SHP77 (cell line): ENCODE measurements at places on chromosomes 16 and 17.

GRCh38 chr16:72568502-72568901 lies 396.5 kb upstream of the PMFBP1 start:
- no peak for DNase-seq

- DNase-seq = no peak
These were observed 19.8 kb downstream of the SLC7A5 start for GRCh38 chr16:87849419-87850008.

- no peak for DNase-seq
These were observed 11.5 kb upstream of the PIPOX start for GRCh38 chr17:29031488-29031887.

DNA sequence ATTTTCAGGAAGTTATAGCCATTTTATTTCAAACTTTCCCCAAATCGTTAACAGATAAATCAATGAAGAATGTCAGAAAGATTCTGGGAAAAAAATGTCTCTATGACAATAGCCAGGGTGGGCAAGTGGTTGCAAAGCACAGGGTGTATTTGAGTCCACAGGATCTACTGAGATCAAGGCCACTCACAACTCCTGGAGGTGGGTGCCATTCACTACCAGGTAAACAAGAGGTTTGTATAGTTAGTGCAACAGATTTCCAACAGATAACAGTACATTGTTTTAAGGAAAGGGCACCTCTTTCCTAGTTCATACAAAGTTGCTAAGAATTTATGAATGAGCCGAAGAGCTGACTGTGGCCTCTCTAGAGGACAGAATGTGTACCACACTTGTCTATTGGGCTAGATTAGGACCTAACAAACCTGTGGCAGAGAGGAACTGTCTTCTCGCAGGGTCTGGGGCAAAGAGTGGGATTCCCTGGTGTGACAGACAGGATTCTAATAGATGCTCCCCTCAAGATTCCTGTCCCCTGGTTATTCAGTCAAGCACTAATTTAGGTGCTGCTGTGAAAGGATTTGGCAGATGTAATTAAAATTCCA lies 52.0 kb upstream of the ZNF629 start:
- DNase-seq = no peak

DNA sequence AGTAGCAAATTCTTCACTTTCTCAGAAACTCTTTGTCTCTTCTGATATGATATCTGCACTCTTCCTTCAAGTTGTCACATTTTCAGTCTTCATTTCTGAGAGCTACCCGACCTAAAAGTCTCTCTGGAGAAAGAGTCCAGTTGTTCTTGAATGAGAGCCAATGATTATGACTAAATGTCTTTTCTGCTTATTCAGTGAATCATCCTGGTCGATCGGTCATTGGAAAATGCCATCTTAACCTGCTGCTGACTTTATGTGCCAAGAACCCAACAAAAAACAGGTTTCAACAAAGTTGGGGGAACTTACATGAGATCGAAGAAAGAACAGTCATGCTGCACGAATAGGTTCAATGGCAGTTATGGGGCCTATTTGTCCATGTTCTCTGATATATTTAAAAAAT lies 15.9 kb downstream of the SOX9 start:
- no peak for DNase-seq

DNA sequence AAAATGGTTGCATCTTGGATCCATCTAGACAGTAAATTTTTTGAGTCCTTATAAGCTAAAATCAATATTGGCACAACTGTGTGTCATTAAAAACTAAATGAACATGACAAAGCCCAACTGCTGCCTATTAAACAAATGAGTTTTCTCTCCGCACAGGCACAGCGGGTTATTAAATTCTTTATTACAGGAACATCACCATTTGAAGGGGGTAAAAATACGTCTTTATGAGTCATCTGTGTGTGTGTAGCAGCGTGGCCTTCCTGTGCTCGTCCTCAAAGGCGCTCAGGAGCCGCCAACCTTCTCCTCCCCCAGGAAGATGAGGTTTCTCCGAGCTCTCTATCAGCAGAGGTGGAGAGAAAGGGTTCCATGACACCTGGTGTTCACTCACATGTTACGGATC lies 62.6 kb upstream of the SDK2 start:
- DNase-seq = peak; percentile 60

- no peak for DNase-seq
These were observed 27.1 kb downstream of the ZNF652 start for GRCh38 chr17:49334744-49335512.

- no peak for DNase-seq
These were observed 12.4 kb upstream of the CACNG4 start for GRCh38 chr17:66952031-66952524.

- no peak for DNase-seq
These were observed 372.3 kb downstream of the SEC14L1 start for GRCh38 chr17:77513045-77513444.

DNA sequence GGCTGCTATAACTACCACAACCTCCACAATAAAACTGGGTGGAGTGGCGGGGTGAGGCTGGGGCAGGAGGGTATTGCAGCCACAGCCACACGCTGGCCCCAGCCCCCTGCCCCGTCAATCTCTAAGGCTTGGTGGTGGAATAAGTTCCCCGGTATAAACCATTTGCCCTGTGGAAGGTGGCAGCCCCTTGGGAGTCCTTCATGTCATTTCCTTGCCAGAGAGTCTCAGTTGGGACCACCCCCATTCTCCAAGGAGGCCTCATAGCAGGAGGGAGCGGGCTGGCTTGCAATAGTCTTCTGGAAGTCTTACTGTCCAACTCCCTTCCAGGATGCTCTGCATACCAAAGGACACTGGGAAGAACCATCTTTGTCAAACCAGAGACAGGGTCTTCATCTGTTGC lies 19.4 kb downstream of the CD300A start:
- no peak for DNase-seq

DNA sequence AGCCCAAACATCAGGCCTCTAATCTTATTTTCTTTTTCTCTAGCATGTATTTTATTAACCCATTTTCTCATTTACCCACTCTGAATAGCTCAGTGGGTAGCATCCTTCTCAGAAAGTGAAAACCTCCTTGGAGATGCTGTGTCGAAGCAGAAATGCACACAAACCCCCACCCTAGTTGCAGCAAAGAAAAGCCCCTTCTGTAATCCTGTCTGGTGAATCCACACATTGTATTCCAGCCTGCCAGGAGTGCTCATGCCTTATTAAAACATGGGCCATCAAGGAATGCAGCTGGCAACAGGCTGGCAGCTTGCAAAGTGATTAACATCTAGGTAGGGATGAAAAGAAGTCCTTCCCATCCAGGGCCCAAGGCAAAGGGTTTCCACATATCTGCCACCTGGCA lies 39.7 kb upstream of the AXIN2 start:
- no peak for DNase-seq

DNA sequence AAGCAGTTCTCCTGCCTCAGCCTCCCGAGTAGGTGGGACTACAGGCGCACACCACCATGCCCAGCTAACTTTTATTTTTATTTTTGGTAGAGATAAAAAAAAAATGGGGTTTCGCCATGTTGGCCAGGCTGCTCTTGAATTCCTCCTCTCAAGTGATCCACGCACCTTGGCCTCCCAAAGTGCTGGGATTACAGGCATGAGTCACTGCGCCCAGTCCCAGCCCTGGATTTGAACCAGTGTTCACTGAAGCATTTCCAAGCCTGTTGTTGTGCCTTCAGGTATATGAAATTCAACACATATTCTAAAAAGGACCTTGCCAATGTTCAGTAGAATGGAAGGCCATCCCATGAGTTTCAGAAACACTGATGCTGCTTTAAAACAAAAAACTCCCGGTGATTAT lies 165.3 kb downstream of the SLC39A11 start:
- no peak for DNase-seq

DNA sequence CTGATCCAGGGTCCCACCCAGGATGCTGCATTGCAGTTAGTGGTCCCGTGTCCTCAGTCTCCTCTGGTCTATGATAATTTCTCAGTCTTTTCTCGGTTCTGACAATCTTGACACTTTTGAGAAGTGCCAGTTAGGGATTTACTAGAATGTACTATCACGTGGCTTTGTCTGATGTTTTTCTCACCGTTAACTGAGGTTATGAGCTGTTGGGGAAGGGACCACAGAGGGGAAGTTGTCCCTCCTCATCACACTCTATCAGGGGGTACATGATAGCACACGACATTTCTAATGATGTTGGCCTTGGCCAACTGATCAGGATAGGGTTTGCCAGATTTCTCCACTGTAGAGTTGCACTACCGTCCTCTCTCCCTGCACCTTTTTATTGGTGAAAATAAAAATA lies 250.9 kb upstream of the SDK2 start:
- no peak for DNase-seq

- no peak for DNase-seq
These were observed 622 bp downstream of the TOM1L2 start for GRCh38 chr17:17971431-17972125.

- DNase-seq = peak; percentile 86
These were observed 15.0 kb upstream of the SCIMP start for GRCh38 chr17:5249615-5250014.

DNA sequence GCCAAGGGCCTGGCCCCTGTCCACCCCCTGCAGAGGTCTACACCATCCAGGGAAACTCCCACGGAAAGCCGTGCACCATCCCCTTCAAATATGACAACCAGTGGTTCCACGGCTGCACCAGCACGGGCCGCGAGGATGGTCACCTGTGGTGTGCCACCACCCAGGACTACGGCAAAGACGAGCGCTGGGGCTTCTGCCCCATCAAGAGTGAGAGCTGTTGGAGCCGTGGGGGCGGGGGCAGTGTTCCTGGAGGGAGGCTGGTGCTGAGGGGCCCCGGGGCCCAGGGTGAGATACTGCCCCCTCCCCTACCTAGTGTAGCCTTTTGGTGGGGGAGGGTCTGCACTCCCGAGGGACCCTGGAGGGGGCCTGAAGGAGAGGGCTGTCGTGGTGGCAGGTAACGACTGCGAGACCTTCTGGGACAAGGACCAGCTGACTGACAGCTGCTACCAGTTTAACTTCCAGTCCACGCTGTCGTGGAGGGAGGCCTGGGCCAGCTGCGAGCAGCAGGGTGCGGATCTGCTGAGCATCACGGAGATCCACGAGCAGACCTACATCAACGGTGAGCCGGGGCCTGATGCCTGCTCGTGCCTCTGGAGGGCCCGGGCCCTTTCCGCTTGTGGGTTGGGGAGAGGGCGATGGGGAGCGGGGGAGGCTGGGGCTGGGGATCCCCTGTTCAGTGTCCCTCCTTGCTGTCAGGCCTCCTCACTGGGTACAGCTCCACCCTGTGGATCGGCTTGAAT lies 38.8 kb downstream of the MRC2 start:
- DNase-seq = no peak

- DNase-seq = no peak
These were observed 14.2 kb downstream of the C16orf82 start for GRCh38 chr16:27080895-27081294.

DNA sequence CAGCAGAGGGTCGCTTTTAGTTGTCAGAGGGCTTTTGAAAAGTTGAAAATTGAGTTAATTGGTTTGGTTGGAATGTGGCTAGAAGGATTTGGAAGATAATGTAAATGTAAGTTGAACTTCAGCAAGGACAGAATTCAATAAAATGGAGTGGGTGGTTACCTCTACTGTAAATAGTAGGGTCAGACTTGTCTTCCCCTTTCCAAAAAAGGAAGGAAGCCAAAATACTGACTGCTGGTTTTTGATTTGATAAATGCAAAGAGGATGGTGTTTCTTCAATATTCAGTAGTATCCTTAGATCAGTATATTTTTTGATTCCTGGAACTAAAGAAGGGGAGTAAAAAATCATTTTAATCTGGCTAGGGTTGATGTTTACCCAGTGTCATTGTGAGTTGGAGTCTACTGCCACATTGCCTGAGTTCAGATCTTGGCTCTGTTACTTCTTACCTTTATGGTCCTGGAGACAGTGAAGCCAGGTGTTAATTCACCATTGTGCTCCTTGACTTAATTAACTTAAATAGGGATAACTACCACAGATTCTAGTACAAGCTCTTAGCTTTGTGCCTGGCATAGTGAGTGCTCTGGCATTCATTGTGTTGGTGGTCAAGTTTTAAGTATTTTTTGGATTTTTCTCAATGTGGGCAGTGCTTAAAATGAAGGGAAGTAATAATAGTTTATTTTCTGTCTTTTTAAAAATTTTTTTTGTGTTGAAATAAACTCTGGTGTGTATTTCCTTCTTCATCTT lies 4.4 kb downstream of the HAPSTR1 start:
- no peak for DNase-seq
